ENCODE measurements at places on chromosomes 5 and 9.

DNA sequence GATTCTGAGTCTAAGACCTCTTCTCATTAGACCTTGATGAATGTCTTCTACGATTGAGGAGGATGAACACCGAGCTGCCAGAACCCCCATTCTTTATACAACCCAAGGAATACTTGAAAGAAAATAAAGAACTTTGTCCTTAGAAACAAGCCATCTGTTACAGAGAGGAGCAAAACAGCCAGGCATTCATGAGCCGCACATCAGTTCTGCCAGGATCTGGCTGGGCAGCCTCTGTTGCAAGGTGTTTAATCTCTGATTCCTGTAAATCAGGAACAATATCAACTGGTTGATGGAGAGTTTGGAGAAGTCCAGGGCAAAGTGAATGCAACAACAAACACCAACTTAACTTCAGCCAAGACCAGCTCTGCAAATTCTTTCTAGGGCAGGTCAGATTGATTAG, 165.5 kb upstream of the DMAC1 start:
- no peak for DNase-seq

GRCh38 chr9:128102861-128103588, 24.5 kb downstream of the PTGES2 start:
- no peak for DNase-seq

DNA sequence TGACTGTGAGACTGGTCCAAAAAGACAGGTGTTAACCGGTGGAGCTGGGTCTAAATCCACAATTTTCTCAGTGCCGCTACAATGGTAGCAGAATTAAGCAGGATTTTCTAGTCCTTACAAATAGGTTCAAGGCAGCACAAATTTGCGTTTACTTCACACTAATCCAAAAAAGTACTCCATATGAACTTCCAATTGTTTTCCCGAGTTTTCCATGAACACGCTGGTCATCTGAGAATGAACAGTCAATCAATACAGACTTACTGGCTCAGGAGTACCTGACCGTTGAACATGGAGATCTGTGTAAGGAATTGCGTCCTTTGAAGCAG, 709 bp downstream of the SLC35D2 start:
- no peak for DNase-seq

GRCh38 chr9:132241483-132241839, 79.6 kb downstream of the NTNG2 start:
- DNase-seq = no peak

DNA sequence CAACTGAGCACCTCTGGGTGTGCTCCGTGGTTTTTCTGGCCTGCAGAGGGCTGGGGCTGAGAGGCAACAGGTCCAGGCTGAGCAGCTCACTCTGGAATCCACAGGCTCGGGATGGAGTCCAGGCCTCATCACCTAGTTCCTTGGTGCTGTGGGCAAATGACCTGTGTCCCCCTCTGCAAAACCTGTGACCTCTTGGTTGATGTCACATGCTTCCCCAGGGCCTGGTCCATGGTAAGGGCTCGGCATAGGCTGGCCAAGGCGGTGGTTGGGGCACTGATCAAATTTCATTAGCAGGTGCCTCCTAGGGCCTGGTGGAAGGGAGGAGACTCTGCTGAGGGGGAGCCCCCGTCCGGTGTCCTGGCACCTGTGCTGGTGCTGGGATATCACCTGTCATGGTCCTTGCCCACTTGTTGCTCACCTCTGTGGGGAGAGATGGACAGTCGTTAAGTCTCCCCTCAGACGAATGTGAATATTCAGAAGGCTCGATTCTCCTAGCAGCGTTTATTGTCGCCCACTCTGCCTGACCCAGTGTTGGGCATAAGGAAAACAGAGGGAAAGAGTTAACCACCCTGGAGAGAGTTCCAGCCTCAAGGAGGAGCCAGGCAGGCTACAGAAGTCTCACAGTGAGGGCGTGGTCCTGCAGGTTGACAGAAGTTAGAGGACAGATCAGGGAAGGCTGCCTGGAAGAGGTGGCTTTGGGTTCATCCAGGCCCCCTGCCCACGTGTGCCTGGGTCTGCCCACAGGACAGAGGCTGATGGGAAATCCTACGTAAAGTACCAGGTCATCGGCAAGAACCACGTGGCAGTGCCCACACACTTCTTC, 3.5 kb downstream of the ENDOG start:
- no peak for DNase-seq

- no peak for DNase-seq
Observed at GRCh38 chr5:81450940-81451339, 57.0 kb upstream of the ACOT12 start.

- DNase-seq = no peak
Observed at GRCh38 chr9:106846857-106847256, 16.1 kb upstream of the ZNF462 start.

DNA sequence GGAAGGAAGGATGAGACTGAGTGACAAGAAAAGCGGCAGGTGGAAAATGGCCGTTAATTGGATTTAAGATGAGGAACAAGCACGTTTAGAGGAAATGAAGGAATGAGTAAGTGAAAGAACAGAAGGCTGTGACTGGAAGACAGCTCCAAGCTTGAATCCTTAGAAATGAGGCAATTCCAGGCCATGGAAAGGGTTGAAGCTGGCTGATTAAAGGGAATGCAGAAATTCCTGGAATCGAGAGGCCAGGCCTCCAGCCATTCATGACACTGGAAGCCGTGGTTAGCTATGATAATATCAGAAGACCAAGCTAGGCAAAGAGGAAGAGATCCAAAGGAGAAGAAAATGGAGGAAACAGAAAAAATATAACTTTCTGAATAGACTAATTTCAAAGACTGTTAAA, 84.2 kb downstream of the ARL15 start:
- no peak for DNase-seq

DNA sequence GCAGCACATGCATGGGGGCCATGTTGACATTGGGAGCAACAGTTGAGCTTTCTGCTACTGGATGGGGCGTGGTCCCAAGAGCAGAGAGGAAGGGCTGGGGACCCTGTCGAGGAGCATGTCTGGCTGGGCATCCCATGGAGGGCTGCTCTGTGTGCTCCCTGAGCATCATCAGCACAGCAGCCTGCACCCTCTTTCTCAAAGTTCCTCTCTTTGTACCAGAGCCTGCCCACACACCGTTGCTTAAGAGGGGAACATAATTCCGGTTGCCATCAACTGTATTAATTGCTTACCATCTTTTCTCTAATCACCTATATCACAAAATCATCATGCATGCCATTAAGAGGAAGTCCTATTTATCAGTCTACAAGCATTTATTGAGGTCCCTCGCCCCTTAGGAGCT, 55.2 kb upstream of the DIRAS2 start:
- DNase-seq = no peak

- DNase-seq = no peak
Observed at GRCh38 chr5:1432296-1432695, 12.9 kb downstream of the SLC6A3 start.
